Stimulated activated CD4-positive, alpha-beta T cell treated with anti-CD3 and anti-CD28 coated beads, Interleukin-1b, Interleukin-23, amount 100 ng/mL, for 1 hour (primary cell): ENCODE measurements at places on chromosomes 7 and 10.

GRCh38 chr10:7988989-7989388 is 65.5 kb upstream of the GATA3 start:
- no peak for DNase-seq

- DNase-seq: no peak
Measured at GRCh38 chr7:44969701-44970522, 8.9 kb downstream of the MYO1G start.

DNA sequence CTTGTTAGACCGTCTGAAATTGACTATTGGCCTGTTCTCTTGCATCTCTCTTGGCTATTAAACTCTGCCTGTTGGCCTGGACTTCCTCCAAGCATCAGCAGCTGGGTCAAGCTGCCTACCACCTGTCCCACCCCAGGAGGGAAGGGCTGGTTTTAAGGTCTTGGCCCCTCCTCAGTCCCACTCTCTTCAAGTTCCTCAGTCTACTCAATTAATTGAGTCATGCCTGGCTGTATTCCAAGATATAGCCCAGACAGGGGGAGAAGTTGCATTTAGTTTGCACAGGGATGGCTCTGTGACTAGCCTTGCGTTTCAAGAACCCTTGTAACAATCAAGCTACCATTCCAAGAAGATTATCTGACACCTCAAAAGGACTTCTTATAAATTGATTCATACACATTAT is 113.8 kb upstream of the GLI3 start:
- DNase-seq: no peak

DNA sequence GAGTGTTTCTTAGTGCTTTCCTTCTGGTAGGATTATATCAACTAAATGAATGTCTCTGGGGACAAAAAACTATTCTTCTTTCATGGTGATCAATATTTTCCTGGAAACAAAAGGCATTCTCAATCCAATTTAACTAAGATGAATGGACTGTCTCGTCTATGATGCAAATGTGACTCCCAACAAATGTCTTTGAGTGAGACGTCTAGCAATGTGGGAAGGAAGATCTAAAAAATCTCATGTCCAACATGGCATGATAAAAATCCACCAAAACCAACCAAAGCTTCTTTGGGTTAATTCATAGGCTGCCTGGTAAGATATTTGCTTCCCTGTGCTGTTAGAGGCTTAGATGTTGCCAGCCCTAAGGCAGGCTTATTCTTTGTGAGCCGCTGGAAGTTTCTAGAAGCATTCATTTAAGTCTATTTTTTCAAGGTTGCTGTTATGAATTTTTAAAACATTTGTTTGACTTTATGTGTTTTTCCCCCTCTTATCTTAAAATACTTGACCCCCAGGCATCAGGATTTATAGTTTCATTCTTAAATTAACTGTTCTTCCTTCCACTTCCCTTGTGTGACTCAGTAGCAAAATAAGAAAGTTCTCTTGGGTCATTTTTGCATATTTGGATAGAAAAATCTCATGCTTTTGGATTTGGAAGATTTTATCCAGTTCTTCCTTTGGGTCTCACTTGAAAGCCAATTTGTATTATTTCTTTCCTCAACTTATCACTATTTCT is 156.3 kb downstream of the NRP1 start:
- no peak for DNase-seq

- no peak for DNase-seq
Measured at GRCh38 chr10:106043863-106044262, 1120.6 kb downstream of the SORCS1 start.

DNA sequence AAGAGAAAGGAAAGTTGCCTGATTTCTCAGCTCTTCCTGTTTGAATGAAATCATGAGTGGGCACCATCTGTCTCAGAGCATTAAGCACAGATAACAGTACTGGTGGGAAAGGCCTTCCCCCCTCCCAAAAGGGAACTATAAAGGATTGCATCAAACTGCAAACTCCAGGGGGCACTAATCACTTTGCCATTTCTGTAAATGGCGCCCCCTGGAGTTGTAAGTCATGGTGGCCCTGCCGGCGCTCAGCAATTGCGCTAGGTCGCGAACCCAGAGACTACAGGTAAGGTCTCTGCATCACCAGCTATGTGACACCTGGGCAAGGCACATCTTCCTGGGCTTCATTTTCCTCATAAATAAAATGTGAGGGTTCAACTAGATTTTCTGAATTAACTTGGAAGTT is 11.1 kb downstream of the LRRC4 start:
- DNase-seq: no peak

DNA sequence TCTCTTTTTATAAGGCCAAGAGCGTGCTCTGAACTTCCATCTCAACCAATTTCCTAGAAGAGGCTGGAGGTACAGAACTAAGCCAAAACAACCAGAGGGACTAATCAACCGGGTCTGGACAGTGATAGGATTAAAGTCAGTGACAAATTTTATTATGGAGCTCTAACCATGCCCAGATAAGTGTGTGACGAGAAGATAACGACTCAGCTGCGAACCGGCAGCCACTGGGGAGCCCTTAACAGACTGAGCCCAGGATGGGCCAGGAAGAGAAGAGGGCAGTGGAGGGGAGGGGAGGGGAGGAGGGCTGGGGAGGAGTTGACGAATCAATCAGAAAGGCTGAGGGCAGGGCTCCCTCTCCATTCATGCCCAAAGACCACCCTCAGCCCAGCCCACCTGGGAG is 119.9 kb downstream of the PLXNA4 start:
- DNase-seq: no peak

- DNase-seq: no peak
Measured at GRCh38 chr10:13003759-13004158, 2.2 kb upstream of the CCDC3 start.

GRCh38 chr10:69345890-69346474 is 67.7 kb downstream of the HK1 start:
- no peak for DNase-seq

DNA sequence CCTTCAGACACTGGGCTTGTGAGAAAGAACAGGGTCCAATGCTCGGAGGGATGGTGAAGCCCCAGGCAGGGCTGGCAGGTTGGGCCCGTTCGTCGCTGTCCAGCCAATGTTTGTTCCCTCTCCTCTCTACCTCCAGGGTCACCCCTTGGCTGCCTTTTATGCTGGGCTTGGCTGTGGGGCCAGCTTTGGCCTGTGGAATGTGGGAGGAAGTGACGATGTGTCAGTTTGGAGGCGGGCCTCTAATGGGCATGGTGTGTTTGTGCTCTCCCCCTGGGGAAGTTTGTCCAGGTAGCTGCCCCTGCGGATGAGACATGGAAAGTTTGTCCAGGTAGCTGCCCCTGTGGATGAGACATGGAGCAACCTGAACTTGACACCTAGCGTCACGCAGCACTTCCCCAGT is 236.7 kb downstream of the GLRX3 start:
- no peak for DNase-seq

- no peak for DNase-seq
Measured at GRCh38 chr10:79235765-79236432, 111.4 kb upstream of the PPIF start.

DNA sequence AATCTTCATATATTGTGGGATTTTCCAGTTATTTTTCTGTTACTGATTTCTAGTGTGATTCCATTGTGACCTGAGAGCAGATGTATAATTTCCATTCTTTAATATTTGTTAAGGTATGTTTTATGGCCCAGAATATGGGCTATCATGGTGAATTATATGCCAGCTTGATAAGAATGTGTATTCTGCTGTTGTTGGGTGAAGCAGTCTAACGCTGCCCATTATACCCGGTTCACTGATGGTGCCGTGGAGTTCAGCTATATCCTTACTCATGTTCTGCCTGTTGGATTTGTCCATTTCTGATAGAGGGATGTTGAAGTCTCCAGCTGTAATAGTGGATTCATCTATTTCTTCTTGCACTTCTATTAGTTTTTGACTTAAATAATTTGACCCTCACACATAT is 41.7 kb downstream of the DYNC2I1 start:
- DNase-seq: no peak

DNA sequence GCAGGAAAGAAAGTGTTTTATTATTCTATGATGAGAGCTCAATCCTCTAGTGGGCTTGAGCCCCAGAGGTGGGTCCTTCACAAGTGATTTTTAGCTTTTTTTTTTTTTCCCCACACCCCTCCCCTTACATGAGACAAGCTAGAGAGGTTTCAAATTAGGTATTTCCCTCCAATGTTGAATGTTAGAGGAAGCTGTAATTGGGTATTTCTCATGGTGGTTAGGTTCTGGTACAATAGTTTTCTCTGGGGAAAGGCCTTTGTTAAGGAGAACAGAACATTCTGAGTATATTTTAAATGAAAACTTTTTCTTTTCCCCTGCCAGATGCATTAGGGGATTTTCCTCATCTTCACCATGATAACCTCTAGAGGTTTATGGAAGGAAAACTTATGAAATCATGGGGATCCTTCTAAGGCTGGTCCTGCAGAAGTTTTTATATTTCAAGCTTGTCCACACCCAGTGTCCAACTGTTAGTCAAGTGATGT is 1039.7 kb downstream of the NRG3 start:
- DNase-seq: no peak

DNA sequence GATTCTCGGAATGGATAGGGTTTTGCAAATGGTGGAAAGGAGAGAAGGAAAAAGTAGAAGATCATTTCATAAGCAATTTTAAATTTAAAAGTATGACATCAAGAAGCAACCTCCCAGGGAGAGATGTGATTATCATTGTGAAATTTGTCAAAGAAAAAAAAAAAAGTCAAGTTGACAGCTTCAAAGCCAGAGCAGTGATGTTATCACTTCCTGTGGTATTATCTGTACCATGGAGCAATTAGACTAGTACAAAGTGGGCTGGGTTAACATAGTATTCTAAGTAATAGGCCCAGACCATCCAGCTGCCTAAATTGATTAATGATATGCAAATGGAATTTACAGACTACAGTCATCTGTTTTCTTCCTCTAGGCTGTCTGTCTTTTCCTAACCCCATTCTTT is 84.0 kb upstream of the NPY start:
- DNase-seq: no peak

GRCh38 chr7:34751725-34752643 is 94.0 kb downstream of the NPSR1 start:
- DNase-seq: no peak

DNA sequence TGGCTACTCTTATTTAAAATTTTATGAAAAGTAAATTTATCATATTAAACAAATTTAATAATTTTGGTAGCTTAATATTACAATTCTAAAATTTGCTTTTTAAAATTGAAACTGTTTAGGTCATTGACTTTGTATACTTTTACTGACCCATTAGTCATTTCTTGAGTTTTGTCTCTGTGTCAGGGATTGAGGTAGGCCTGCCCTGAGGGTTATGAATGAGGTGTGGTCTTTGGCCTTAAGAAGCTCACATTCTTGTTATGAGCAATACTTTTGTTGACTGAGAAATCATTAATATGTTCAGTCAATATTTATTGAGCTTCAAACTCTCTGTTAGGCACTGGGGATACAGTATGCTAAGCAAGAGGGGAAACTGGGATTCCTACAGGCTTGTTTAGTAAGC is 47.0 kb upstream of the RPA3 start:
- no peak for DNase-seq

DNA sequence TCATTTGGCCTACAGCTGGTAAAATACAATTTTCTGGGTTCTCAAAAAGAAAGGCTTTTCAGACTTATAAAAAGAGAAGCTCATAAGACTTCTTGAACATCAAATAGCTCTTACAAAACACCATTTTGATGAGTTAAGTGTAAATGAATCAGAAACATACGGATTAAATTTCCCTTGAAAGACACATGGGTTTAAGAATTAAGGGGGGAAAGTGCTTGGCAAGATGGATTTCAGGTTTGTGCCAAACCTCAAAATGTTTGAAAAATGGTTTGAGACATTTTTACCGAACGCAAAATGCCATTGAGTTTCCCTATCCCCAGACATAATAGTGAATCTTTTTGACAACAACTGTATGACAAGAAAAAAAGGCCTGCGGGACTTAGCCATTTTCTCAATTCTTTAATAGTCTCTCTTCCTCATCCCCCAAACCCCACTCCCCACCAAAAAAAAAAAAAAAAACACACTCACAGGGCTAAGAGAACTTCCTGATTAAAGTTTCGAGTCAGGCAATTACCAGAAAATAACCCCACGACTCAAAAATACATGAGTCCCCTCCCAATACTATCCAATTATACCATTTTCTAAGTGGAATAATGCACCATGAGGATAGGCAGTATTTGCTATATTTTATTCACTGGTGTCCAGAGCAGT is 260.1 kb downstream of the TRIL start:
- DNase-seq: no peak

GRCh38 chr7:40583667-40584444 is 449.1 kb downstream of the SUGCT start:
- DNase-seq: no peak

GRCh38 chr7:33806298-33807154 is 98.8 kb upstream of the BMPER start:
- no peak for DNase-seq

DNA sequence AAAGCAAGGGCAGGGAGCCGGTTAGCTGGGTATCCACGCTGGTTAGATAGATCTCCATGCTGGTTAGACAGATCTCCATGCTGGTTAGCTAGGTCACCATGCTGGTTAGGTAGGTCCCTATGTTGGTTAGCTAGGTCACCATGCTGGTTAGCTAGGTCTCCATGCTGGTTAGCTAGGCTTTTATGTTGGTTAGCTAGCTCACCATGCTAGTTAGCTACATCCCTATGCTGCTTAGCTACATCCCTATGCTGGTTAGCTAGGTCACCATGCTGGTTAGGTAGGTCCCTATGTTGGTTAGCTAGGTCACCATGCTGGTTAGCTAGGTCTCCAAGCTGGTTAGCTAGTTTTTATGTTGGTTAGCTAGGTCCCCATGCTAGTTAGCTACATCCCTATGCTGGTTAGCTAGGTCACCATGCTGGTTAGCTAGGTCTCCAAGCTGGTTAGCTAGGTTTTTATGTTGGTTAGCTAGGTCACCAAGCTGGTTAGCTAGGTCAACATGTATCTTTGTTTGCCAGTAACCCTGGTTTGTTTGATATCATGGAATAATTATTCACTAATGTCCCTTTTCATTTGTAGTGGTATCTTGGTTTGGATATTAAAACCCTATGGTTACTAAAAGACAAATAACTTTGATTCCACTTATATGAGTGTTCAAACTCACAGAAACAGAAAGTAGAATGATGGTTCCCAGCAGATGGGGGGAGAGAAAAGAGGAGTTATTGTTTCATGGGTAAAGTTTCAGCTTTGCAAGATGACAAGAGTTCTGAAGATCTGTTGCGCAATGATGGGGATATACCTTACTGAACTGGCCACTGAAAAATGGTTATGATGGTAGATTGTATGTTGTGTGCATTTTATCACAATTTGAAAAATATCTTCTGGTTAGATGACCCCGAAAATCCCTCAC is 136.2 kb downstream of the PRPF18 start:
- DNase-seq: no peak

GRCh38 chr10:11842411-11842810 is 19.3 kb downstream of the PROSER2 start:
- no peak for DNase-seq

- DNase-seq: no peak
Measured at GRCh38 chr7:22885797-22886261, 63.2 kb upstream of the TOMM7 start.

DNA sequence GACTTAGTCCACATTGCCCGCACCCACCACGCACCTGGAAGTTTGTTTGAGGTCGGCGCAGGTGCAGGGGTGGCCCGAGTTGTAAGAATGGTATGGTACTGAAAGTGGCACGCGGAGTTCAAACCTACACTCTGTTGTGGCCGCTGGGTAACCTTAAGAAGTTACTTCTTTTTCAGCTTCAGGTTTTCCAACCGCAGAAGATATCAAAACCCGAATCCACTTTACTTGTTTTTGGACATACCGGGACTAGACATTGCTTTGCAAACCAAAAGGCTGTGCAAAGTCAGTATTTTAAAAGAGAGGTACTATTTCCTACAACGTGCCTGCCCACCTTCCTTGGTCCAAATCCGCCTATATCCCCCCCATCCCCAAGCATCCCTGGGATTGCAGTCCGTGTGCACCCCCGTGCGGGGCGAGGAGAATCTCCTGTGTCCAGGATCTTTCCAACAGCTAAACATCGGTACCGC is 1.0 kb downstream of the IGFBP3 start:
- no peak for DNase-seq
